ENCODE measurements at places on chromosomes 13 and 19.

GRCh38 chr13:100529666-100530377 is 58.8 kb downstream of the GGACT start:
- no peak for DNase-seq

GRCh38 chr19:41330946-41331678 is 21.1 kb downstream of the CCDC97 start:
- DNase-seq = no peak

DNA sequence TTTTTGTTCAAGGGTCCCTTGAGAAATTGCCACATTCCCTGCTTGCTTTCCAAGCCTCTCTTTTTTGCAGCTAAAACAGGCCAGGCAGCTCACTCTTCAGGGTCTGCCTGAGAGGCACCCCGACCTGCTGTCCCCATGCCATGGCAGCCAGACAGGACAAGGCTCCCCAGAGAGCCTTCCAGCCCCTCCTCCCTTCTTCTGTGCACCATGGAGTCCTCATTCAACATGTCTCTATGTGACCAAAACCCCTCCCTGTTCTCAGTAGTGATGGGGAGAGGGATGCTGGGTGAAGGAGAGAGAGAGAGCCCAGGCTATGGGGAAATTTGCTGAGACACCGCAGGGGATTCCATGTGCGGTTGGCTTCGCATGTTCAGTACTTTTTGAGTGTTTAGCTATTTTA is 384.2 kb upstream of the ZNF507 start:
- no peak for DNase-seq

DNA sequence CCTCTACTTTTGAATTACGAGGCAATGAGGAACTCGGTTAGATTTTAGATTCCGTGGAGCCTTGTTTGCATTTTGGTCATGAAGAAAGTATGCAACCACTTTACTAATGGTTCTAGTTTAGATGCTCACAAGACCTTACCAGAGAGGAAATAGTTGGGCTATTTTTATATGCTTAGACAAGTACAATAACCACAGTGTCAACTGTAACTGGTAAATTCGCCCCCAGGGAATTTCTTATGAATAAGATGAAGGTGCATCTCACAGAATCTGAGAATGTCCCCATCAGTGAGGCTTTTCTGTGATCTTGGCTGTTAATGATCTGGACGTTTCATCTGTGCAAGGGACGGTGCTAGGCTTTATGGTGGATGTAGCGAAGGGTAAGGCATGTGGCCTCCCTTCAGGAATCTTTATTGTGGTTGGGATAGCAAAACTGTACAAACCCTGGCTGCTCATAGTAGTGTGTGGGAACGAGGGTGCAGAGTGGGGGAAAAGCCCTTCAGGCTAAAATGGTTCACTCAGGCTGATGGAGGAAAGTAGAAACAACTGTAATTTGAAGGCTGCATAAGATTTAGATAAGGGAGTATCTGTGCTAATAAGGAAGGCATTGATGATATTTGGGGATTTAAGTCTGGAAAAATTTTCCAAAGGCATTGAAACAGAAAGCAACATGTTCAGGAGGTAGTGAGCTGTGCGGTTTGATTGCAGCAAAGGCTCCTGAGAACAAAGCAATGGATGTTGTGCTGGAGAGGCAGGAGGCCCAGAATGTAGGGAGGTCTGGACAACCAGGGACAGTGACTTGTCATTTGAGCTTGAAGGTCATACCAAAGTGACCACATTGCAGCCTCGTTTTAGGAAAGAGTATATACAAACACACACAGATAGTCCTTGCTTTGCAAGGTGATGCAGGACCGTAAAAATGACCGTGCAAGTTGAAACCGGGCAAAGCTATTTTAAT is 28.4 kb downstream of the UBAC2 start:
- peak; percentile 42 for DNase-seq

- DNase-seq = no peak
Measured at GRCh38 chr13:99374994-99375737, 68.0 kb upstream of the GPR183 start.

GRCh38 chr13:79775830-79776229 is 294.9 kb downstream of the NDFIP2 start:
- DNase-seq = no peak
